Thoracic aorta (tissue), 2 donors: ENCODE measurements at places on chromosomes 2 and 18. TPM values are rescaled to one million over a fixed set of nuclear protein-coding genes. Genes with fewer than 3 reads are reported as not detected.

CCDC141 gene
- total RNA-seq: 2.4 TPM

ZBTB7C gene
- 9.6 TPM for total RNA-seq

ACADL gene
- total RNA-seq: 51.6 TPM

ASTL gene
- total RNA-seq: not detected

NEU2 gene
- total RNA-seq: not detected

COL4A4 gene
- total RNA-seq: 17.2 TPM

GTF2A1L gene
- total RNA-seq: 0.27 TPM

DNA sequence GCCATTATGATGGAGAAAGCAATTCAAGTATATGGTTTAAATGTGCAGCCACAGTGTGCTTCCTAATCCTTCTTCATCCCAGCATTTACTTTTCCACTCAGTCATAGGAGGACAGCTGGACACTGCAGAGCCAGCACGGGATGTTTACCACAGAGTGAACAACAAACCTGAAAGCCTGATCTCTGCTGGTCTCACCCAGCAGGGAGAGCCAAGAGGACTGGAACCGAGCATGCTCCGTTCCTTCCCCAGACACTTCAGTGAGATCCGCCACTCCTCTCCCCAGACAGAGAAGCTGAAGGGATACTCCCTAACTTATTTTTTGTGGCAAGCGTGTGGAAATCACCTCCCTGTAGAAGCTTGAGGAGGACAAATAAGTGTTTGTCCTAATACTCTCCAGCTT is 23.2 kb upstream of the GORASP2 start:
- no peaks in the 10 kb centered on the region for H3K27me3 ChIP-seq
- no peaks in the 10 kb centered on the region for H3K36me3 ChIP-seq
- H3K4me1 ChIP-seq: no peaks in the 10 kb centered on the region
- DNase-seq: no peak
- H3K27ac ChIP-seq: no peak overlapping the region

DNA sequence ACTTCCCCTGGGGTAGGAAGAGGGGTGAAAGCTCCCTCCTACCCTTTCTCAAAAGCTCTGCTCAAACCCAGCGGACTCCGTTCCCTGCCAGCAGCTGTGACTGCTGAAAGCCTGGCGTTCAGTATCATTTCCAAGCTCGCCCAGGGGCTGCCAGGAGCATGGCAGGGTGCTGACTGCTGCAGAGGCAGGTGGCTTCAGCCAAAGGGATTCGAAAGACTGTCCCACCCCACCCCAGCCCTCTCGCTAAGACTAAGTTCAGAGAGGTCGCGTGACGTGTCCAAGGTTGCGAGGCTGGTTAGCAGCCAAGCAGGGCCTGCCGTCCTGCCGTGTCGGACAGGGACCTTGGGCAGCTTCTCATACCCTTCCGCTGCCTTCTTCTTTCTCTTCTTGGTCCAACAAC is 72.3 kb upstream of the RAB12 start:
- no peak overlapping the region for H3K27ac ChIP-seq
- H3K4me3 ChIP-seq: no peak overlapping the region
- no peak for DNase-seq
- H3K36me3 ChIP-seq: no peaks in the 10 kb centered on the region
- H3K27me3 ChIP-seq: no peaks in the 10 kb centered on the region

DNA sequence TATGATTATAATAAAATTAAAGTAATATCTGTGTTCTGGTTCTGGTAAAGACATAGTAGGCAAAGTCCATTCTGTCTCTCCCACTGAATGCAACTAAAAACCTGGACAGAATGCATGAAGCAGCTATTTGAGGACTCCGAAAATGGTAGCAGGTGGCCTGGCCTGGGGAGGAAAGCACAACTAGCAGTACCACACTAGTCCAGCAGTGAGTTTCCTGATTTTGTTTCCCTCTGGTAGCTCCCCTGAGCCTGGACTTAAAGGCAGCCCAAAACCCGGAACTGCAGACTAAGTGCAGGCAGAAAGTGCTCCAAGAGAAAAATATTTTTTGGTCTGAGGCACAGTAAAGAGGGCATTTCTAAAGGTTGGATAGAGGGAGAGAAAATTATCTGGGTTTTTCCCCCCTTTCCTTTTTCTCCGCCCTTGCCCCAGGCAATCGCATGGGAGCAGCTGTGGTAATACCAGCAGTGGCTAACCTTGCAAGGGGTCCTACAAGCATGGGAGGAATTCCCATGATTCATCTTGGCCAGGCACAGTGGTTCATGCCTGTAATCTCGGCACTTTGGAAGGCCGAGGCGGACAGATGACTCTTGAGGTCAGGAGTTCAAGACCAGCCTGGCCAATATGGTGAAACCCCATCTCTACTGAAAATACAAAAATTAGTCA is 32.3 kb downstream of the ASXL2 start:
- peaks cover 3% of the 10 kb centered on the region for H3K36me3 ChIP-seq
- H3K27me3 ChIP-seq: no peaks in the 10 kb centered on the region
- H3K27ac ChIP-seq: no peak overlapping the region
- H3K4me3 ChIP-seq: no peak overlapping the region

- no peaks in the 10 kb centered on the region for H3K36me3 ChIP-seq
- H3K4me1 ChIP-seq: no peaks in the 10 kb centered on the region
- H3K4me3 ChIP-seq: no peak overlapping the region
- H3K27me3 ChIP-seq: no peaks in the 10 kb centered on the region
- H3K27ac ChIP-seq: no peak overlapping the region
- DNase-seq: no peak
Observed at GRCh38 chr2:139969323-139969722, 1189.1 kb upstream of the NXPH2 start.

- no peaks in the 10 kb centered on the region for H3K36me3 ChIP-seq
- H3K27ac ChIP-seq: peak overlapping the region; percentile 70
- H3K4me3 ChIP-seq: peak overlapping the region; percentile 79
- H3K27me3 ChIP-seq: no peaks in the 10 kb centered on the region
Observed at GRCh38 chr2:171893196-171893823, 734 bp downstream of the SLC25A12 start.

- no peaks in the 10 kb centered on the region for H3K36me3 ChIP-seq
- no peak for DNase-seq
- H3K4me3 ChIP-seq: no peak overlapping the region
- H3K4me1 ChIP-seq: no peaks in the 10 kb centered on the region
- H3K27ac ChIP-seq: no peak overlapping the region
Observed at GRCh38 chr2:141455211-141455826, 675.5 kb downstream of the LRP1B start.

DNA sequence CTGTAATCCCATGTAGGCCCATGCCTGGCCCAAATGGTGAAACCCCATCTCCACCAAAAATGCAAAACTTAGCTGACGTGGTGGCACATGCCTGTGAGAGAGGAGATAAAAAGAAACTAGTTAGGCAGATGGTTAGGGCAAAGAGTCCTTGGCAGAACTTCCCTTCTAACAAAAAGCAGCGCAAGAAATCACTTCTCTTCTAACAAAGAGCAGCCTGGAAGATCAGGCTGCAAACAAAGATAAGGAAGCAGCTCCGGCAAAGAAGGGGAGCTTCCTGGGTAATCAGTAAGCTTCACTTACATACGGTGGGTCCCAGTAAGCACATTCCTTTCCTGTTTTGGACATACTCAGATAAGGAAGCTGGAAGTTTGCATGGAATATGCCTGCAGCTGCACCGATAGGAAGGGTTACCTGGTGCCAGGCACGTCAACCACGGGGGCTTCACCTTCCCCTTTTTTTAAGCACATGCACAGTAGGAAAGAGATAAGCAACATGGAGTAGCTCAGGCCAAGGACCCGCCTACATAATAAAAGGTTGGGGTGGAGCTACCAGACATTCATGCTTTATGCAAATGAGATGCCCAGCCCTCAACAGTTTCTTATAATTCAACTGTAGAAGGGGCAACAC is 61.0 kb upstream of the SLC25A52 start:
- H3K27ac ChIP-seq: no peak overlapping the region
- DNase-seq: no peak

- no peaks in the 10 kb centered on the region for H3K27me3 ChIP-seq
- no peak overlapping the region for H3K4me3 ChIP-seq
- H3K36me3 ChIP-seq: no peaks in the 10 kb centered on the region
- no peak for DNase-seq
- peaks cover 9% of the 10 kb centered on the region for H3K4me1 ChIP-seq
- no peak overlapping the region for H3K27ac ChIP-seq
Observed at GRCh38 chr2:38909872-38910271, 20.2 kb downstream of the ARHGEF33 start.

- H3K36me3 ChIP-seq: no peaks in the 10 kb centered on the region
- no peak overlapping the region for H3K4me3 ChIP-seq
- H3K27ac ChIP-seq: no peak overlapping the region
- DNase-seq: no peak
Observed at GRCh38 chr2:232492236-232492848, 4.7 kb upstream of the ECEL1 start.

DNA sequence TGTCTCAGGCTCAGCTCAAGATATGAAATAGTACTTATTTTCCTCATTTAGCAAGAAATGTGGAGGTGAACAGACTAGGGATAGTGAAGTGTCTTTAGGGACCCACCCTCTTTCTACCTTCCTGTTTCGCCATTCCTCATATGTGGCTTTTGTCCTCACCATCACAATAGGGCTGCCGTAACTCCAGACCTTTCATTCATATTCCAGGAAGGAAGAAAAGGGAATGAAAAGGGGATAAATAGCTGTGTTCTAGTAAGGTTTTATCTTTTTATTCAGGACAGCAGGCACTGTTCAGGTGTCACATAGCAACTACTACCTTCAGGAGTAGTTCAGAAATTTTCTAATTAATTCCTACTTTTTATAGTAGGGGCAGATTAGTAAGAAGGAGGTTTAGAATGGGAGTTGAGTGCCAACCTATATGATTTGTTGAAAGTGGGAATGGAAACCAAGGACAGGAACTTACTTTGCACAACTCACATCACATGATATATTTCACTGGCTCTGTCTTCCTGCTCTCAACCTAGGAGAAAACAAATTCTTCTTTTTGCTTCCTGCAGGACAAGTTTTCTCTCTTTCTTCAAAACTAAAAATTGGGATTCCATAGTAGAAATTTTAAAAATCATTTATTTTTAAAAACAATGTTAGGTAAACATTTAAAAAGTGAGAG is 36.0 kb upstream of the HDAC4 start:
- H3K36me3 ChIP-seq: no peaks in the 10 kb centered on the region
- H3K4me1 ChIP-seq: peaks cover 9% of the 10 kb centered on the region
- no peak overlapping the region for H3K27ac ChIP-seq

GRCh38 chr2:60446413-60447267 is 106.8 kb downstream of the BCL11A start:
- no peaks in the 10 kb centered on the region for H3K4me1 ChIP-seq
- no peaks in the 10 kb centered on the region for H3K36me3 ChIP-seq
- no peaks in the 10 kb centered on the region for H3K27me3 ChIP-seq
- H3K27ac ChIP-seq: no peak overlapping the region

- H3K27me3 ChIP-seq: no peaks in the 10 kb centered on the region
- H3K27ac ChIP-seq: no peak overlapping the region
- H3K36me3 ChIP-seq: no peaks in the 10 kb centered on the region
- no peaks in the 10 kb centered on the region for H3K4me1 ChIP-seq
- no peak for DNase-seq
Observed at GRCh38 chr2:120641366-120641771, 94.3 kb upstream of the GLI2 start.

- no peaks in the 10 kb centered on the region for H3K36me3 ChIP-seq
- no peak for DNase-seq
- H3K27me3 ChIP-seq: no peaks in the 10 kb centered on the region
- H3K4me3 ChIP-seq: no peak overlapping the region
Observed at GRCh38 chr2:228556717-228557116, 375.2 kb upstream of the SPHKAP start.
